ENCODE measurements at places on chromosomes 11 and 22.

DNA sequence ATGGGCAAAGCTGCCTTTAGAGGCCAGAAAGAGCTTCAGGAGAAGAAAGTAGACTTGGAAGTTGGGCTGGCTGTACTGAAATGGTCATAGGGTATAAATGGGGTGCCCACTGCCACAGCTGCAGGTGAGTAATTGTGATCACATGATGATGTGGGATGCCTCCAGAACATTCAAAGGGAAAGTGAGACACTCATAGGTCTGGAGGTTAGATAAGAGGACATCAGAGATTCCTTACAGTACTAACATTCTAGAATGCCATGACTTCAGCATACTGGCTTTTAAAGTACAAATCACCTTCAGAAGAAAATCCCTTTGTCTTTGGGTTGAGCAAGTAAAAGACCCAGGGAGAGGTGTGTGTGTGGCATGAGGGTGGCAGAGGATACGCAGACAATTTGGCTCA lies 419.2 kb downstream of the TENM4 start:
- DNase-seq = no peak

GRCh38 chr11:128765571-128766549 lies 72.0 kb downstream of the FLI1 start:
- no peak for DNase-seq

DNA sequence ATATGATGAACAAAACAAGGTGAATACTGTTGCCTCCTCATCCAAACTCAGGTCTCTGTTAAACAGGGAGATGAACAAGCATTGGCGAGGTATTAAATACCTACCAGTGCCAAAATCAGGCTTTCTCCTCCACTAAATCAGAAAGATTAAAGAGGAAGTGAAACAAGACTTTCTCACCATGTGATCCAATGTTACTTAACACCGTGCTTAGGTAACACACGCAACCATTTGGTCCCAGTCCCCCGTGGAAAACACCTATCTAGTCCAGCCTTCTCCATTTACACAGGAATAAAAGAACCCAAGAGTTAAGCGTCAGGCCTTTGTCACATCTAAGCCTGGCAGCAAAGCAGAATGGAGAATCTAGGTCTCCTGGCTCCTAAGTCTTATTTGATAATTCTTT lies 34.5 kb downstream of the TENM4 start:
- no peak for DNase-seq

DNA sequence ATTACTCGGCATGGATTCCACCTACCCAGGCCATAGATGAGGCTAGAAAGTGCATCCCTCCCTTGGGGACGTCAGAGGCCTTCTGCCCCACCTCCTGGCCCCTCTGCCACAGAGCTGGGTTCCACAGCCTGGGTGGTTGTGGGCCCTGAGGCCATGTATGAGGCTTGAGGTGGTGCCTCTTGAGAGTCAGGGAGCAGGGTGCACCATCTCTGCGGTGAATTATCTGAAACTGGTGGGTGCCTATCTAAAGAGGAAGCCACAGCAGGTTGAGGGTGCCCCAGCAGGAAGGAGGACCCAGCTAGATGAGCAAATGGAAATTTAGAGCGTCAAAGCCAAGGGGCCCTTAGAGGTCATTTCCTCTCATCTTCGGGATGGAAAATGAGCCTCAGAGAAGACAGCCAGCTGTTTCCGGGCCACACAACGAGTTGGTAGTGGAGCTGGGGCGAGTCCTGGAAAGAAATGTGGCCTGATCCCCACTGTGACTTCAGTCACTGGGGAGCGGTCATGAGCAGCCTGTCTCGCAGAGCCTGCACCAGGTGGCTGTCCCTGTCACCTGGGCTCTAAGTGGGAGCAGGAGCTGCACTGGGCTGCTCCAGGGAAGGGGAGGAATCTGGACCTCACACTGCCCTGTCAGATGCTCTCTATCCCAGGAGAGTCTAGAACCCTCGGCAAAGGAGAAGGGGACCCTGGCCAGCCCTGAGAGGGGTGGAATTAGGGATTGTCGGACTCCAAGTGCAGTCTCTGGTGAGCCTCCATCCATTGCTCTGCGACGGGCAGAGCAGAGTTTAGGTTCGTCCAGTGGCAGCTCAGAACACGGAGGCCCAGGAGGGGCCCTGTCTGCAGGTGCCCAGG lies 7.3 kb downstream of the ADORA2A start:
- peak; percentile 82 for DNase-seq

DNA sequence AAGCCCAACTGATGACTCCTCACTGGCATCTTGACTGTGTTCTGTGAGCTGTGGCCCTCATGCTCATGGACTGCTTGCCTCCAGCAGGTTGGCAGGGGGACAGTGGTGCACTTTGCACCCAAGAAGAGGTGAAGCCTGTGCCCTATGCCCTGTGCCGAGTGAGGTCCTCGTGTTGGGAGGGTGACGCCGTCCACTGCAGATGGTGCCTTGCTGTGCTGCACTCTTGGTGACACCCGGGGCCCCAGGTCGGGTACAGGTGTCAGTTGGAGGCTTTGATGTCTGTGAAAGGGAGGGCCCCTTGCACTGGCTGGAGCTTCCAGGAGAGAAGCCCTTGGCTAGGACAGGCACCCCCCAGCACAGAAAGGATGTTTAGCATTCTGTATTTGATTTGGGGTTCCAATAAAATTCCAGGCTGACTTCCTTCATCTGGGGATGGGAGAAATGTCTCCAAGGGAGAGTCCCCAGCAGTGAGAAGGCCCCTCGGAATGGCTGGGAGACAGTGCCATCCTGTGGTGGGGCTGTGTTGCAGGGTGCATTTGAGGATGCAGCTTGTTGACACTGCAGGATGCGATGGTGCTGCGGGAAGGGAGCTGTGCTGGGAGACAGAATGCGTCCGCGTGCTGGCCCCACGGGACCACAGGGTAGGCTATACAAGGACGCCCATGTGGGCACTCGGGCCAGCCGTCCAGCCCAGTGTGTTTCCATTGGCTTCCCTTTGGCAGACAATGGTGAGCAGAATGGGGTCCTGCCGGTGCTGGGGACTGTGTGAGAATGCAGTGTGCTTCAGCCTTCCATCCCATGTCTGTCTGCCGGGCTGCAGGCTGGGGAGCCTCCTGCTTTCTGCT lies 2.5 kb upstream of the ZDHHC8 start:
- DNase-seq = peak; percentile 66

DNA sequence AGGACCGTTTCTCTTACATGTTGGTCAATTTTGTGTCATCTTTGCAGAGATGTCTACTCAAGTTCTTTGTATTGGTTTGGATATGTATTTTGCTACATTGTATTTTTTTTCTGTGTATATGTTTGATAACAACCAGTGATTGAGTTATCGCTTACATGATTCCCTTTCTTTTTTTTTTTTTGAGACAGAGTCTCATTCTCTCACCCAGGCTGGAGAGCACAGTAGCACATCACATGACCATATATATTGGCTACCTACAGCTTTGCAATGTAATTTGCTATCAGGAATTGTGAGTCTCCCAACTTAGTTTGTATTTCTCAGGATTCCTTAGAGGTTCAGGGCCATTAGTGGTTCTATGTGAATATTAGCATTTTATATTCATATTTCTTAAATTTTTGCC lies 59.5 kb downstream of the LRRC74B start:
- DNase-seq = no peak

DNA sequence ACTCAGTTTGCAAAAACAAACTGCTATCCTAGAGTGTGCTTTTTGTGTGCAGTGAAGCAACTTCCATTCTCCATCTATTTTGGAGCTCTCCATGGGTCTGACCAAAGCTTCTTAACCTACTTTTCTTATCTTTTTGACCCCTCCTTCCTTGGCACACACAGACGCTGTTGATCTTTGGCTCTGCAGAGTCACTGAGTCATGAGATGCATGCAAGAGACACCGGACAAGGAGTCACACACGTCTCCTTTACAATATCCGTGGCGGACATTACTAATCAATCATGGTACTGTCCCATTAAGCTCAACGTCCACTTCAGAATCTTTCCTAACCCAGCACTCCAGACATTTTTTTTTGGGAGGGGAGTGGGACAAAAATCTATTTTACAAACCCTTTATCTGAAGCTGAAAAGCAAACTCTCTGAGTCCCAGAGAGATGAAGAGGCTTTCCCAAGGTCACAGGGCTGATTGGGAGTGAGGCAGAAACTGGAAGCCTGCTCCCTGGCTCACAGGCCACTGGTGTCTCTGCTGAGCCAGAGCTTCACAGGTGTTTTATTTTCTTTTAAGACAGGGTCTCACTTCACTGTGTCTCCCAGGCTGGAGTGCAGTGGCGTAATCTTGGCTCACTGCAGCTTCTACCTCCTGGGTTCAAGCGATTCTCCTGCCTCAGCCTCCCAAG lies 165.8 kb upstream of the SYT13 start:
- DNase-seq = no peak

DNA sequence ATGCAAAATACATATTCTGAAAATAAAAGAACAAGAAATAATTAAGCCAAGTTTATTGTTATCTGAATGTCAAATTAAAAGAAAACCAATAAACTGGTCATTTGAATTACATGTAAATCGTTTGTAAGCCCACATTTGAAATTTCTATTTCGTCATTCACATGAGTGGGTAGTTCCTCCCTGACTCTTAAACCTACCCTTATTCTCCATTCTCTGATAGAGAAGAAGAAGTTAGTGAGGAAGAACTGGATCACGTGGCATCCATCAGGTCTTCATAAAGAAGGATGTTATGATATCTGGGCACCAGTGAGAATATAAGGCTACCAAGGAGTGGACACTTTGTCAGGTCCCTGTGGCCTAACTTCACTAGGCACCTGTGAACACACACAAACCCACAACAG lies 328.1 kb downstream of the OPCML start:
- no peak for DNase-seq

DNA sequence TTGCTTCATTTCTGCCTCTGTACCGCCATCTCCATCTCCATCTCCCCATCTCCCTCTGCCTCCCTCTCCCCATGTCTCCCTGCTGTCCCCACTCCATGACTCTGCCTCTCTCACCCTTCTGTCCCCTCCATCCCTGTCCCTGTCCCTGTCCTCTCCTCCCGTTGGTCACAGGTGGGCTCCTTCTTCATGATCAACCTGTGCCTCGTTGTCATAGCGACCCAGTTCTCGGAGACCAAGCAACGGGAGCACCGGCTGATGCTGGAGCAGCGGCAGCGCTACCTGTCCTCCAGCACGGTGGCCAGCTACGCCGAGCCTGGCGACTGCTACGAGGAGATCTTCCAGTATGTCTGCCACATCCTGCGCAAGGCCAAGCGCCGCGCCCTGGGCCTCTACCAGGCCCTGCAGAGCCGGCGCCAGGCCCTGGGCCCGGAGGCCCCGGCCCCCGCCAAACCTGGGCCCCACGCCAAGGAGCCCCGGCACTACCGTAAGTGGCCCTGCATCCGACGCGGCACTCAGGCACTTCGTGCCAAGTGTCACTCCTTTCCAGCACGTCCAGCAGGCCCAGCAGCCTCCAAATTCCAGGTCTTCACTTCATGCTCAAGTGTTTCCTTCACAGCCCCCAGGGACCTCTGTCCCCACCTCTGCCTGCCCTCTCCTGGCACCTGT lies 76.0 kb downstream of the CACNA1I start:
- DNase-seq = no peak

GRCh38 chr11:91773090-91773489 lies 451.5 kb upstream of the FAT3 start:
- DNase-seq = no peak

- DNase-seq = no peak
Measured at GRCh38 chr11:60924110-60924905, at the start of gene TMEM132A. Gene TMEM132A (plus strand): TSS chr11:60924460. CDS start chr11:60924634, 174 bp downstream.

DNA sequence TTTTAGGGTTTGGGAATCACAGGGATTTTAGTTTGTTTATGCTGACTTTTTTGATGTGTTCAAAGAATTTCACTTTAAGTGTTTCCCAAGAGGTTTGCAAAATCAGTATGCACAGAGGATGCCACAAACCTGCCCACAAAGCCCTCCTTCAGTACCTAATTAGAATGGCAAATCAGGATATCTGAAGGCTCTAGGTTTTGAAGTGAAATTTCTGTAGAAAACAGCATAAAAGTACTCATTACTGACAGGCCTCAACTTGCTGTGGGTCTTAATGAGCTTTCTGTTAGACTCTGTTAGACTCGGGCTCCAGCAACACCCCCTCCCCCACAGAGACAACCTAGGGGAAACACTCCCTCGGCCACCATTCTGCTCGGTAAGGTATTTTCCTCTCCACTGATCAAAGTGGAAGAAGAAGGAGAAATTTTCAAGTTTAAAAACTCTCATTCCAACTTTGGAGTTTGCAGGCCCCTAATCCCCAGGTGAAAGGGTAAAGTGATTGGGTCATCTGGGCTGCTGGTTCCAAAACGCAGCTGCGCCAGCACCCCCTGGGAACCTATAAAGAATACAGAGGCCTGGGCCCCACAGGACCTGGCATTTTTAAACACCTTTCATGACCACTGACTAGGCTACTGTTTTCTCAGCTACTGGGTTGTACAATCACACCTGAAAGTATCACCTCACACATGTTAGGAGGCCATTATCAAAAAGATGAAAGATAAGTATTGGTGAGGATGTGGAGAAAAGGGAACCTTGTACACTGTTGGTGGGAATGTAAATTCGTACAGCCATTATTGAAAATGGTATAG lies 67.5 kb downstream of the PLEKHA7 start:
- DNase-seq = no peak

- no peak for DNase-seq
Measured at GRCh38 chr22:30251711-30252110, 5.2 kb upstream of the LIF start.

- no peak for DNase-seq
Measured at GRCh38 chr11:119828819-119829218, 99.8 kb upstream of the NECTIN1 start.

DNA sequence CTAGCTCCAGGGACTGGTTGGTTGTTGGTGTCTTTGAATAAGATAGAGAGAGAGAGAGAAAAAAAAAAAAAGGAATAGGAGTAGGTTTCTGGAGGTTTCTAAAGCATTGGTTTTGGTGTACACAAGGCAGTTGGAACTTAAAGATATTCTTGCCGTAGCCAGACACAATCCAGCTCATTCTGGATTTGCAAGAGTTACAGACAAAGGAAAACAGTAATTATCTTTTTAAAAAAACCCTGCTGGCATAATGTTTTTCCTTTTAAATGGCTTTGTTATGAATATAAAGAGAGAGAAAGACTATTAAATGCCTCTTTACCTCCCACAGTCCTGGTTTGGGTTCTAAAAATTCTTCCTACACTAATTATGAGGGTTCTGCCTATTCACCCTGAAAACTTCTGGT lies 120.4 kb upstream of the RAG2 start:
- DNase-seq = no peak

DNA sequence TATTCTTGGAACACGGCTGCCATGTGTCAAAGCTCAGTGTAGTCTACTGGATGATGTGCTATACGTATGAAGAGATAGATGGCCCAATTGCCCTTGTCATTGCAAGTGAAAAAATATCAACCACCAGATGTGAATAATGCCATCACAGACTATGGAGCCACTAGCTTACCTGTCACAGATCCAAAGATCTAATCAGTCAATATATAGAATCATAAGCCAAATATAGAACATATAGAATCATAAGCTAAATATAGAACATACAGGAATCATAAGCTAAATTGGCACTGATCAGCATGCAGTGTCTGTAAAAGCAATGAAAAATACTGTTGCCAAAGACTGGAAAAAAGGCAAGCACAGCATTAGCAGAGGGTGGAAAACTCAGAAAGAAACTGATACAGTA lies 1656.9 kb upstream of the RAG2 start:
- DNase-seq = no peak

- DNase-seq = no peak
Measured at GRCh38 chr11:122107566-122107965, 8.4 kb downstream of the BLID start.

GRCh38 chr11:111307472-111308108 lies 9.2 kb downstream of the POU2AF3 start:
- no peak for DNase-seq

Data from CD4-positive, alpha-beta T cell treated with Interleukin-1 beta for 1 hour (primary cell).